ENCODE measurements at places on chromosomes 12 and 14.
A peak's percentile ranks its signal among the peaks of the same experiment; 100 is the strongest.

DNA sequence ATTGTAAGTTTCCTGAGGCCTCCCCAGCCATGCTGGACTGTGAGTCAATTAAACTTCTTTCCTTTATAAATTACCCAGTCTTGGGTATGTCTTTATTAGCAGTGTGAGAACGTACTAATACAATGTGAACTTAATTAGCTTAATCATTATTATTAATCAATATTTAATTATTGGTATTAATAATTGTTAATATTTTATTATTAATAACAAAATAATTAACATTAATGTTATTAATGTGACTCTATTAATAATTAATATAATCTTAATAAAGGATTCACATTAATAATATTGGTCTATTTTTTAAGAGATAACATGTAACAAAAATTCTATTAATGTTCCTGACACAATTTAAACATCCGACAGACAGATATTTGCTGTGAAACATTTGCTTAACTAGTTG lies 164.9 kb upstream of the ATF7IP start:
- DNase-seq = no peak

DNA sequence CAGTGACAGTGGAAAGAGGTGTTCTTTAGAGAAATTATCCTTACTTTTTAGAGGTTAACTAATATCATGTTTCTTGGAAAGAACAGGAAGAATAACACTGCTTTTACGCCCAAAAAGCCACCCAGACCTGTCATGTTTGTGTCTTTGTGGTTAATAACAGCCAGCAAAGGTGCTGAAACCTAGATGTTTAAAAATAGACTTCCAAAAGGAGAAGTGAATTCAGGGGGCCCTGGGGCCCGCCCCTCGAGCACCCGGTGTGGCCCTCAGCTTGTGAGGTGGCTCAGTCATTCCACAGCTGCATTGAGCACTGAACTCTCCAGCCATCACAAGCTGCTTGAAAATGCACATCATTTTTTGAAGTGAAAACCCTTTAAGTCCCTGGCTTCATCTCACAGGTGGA lies 20.8 kb upstream of the AMN start:
- no peak for DNase-seq

DNA sequence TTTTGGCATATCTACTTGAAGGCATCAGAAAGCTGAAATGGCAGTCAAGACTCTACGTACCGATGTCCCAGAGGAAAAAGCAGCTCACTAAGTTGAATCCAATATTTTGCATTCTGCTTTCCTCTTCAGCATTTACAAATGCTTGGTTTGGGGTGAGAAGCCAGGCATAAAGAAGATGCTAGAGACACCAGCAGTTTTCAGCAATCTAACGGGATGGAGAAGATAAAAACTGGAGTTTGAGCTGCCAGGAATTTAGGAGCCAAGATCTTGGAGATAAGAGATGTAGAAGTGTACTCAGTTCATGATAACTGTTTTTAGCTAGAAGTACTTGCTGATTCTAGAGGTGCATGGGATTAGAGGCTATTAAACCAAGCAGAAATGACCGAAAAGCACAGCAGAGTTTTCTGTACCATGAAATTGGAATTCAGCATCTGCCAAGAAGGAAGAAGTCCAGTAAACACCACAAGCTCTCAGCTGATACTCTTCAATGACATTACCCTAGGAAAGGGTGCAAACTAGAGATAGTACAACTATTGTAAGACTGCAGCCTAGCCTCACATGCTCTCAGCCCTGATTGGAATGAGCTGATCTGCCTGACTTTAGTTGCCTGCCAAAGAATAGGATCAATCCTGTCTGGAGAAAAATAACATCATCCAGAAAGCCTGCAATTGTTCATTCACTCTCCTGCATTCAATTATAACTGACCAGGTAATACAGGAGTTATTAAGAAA lies 7.4 kb upstream of the ALDH1L2 start:
- DNase-seq = no peak

DNA sequence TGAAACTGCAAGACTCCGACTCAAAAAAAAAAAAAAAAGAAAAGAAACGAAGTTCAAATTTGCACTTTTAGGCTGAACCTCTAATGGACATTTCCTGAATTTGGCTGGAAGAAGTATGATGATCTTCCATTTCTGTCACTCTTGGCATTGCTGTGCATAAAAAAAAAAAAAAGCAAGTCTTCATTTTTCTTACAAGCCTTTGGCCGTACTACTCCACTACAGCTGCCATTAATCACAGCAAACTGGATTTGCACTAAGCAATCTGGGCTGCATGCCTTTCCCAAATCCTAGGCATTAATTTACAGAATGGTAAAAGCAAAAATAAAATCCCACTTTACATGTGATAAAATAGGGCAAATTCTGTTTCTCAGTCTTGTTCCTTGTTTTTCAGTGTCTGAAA lies 7.1 kb downstream of the CSRP2 start:
- no peak for DNase-seq

DNA sequence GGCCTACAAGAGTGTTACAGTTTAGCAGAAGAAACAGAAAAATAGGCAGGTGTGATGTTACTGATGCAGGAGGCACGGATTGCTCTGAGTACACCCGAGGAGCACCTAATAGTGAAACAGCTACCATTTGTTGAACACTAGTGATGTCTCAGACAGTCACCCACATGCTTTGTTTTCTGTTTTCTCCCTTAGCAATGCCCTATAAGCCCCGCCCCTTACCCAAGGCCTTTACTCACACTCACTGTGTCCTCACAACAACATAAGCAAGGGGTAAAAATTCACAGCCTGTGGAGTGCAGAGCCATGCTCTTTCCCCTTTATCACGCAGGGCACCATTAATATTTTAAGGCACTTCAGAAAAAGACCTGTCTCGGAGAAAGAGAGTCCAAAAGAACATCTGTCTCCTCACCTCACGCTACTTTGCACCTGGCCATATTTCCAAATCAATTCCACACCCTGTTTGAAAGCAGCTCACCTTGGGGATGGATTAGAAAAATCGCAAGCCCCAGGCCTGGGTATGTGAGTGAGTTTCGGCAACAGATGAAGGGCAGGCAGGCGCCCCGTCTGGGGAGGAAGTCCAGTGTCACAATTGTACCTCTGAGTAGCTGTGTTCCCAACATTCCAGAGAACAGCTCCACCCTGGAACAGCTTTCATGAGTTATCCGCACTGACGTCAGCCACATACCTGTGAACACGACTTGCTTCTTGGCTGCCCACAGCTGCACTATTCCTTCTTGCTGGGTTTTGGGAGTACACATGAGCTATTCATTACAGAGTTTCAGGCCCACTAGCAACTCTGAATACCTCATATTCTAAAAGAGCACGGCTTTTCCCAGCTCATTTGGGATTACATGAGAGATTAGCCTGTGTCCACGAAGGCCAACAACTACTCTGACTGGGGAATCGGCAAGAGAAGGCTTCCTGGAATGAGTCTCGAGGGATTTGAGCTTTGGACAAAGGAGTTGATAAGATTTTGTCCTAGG lies 26.0 kb downstream of the MAPK1IP1L start:
- peak; percentile 11 for DNase-seq

- DNase-seq = no peak
These were observed 9.7 kb downstream of the NAP1L1 start for GRCh38 chr12:76074701-76075336.

DNA sequence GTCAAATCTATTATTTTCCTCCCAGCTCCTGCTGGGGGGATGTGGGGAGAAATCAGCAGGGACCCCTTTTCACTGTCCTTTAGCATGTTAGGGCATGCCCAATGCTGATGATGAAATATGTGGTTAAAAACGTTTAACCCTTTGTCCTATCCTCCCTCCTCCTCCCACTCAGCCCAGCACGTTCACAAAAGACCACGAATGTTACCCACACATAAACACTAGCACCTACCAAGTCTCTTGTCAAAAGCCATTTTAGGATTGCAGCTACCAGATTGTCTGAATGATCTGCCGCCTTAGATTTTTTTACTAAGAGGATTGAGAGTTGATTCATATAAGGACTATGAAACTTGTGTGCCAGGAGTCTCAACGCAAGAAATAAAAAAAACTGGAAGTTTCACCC lies 70.4 kb downstream of the TBK1 start:
- no peak for DNase-seq

- no peak for DNase-seq
These were observed 15.7 kb upstream of the PWP1 start for GRCh38 chr12:107669946-107670345.

- no peak for DNase-seq
These were observed 17.4 kb upstream of the LEMD3 start for GRCh38 chr12:65152012-65152411.

- no peak for DNase-seq
These were observed 1929.9 kb upstream of the SEL1L start for GRCh38 chr14:83463500-83464098.

DNA sequence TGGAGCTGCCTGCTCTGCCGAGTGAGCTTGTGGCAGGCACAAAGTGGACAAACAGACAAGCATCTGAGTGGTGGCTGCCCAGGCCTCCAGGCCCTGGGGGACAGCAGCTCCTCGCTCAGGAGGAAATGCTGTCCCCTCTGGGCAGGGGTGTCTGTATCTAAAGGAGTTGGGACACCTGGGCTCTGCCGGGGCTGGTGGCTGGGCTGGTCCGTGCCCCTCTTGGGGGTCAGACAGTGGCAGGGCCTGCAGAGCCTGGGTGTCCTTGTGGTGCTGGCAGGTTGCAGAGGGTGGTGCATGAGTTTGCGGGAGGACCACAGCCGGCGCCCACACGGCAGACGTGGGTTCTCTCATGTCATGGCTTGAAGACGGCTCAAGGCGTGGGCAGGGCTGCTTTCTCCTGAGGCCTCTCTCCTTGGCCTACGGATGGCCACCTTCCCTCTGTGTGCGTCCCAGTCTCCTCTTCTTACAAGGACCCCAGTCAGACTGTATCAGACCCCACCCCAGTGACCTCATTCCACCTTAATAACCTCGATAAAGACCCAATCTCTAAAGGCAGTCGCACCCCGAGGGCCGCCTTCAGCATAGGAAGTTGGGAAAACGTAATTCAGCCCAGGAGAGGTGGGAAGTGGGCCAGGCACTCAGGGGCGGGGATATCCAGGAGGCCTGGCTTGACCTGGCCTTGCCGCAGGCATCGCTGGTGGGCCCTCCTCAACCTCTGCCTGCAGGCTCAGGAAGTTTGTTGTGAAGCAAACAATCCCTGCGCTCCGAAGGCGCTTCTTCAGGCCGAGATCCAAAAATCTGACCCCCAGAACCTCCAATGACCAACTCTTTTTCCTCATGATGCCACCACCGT lies 110.0 kb downstream of the KIF26A start:
- no peak for DNase-seq

DNA sequence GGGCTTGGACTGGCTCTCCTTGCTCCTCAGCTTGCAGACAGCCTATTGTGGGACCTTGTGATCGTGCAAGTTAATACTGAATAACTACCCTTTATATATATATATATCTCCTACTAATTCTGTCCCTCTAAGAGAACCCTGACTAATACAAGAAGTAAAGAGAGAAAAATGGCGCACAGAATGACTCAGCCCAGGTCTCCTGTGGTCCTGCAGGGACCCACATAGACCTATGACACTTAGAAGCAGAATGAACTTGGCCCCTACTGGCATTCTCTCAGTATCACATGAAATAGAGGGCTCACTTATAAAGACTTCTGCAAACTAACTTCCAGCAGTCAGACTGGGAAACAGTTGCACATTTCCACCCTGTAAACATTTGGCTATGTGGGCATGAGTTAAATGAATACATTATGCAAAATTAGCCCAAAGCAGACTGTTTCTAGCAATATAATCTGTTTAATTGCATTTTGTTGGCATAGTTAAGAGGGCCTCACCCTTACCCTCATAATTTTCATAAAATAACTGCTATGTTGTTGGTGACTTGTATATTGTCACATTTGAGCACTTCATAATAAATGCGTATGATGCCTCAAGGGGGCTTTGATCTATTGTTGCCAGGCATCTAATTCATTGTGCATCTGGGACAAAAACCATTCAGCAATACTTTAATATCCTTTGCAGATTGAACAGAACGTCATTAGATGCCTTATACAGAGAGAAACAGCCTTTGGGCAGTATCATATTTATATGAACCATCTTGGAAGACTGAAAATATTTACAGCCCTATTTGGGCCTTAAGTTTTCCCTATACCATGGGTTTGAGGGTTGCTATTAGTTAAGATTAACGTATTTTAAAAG lies 349.7 kb upstream of the DIO2 start:
- no peak for DNase-seq

GRCh38 chr14:55838529-55839052 lies 258.6 kb downstream of the KTN1 start:
- DNase-seq = no peak

- no peak for DNase-seq
These were observed 216.8 kb downstream of the MSRB3 start for GRCh38 chr12:65495233-65495632.

DNA sequence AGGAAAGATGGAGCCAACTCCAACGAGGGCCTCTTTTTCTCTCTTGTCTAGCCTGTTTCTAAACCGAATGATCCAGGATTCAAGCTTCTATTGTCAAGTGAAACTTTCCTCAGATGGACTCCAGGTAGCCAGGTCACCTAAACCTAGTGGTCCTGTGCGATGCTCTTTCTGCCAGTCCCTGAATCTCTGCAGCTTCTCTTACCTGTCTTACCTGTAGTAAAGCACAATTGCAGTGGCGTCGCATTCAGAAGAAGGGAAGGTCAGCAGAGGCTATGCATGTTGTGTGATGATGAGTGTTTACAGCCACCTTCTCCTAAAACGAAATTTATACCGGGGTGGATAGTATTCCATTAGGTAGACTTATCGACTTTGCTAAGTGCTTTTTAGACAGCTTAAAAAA lies 47.4 kb upstream of the TRAF3 start:
- no peak for DNase-seq

GRCh38 chr14:74516451-74517160 lies 23.0 kb downstream of the ISCA2 start:
- no peak for DNase-seq

- DNase-seq = peak; percentile 68
These were observed 122.9 kb downstream of the PRKCH start for GRCh38 chr14:61444215-61444768.

All from CD4-positive, alpha-beta T cell treated with Interleukin-6 at 100 ng/mL for 8 hours (primary cell).